ENCODE measurements at places on chromosomes 16 and 17. TPM values are rescaled to one million over a fixed set of nuclear protein-coding genes. Genes with fewer than 3 reads are reported as not detected.

Gene ATP2A1
- 0.38 TPM for total RNA-seq

Gene CCT6B
- 1.5 TPM for total RNA-seq

Gene SRSF1
- total RNA-seq = 159 TPM

Gene NXPH3
- total RNA-seq = 4.5 TPM

Gene CA10
- total RNA-seq = not detected

Gene NPIPA8
- 0.80 TPM for total RNA-seq

Gene MYO15A
- 3.3 TPM for total RNA-seq

Gene KIF2B
- not detected for total RNA-seq

Gene DHX38
- total RNA-seq = 52.5 TPM

Gene PTX4
- not detected for total RNA-seq

Gene OR2C1
- not detected for total RNA-seq

Gene DNASE1
- 14.3 TPM for total RNA-seq

Gene STAT5B
- 67.9 TPM for total RNA-seq

Gene DNAJA3
- total RNA-seq = 34.6 TPM

Gene MCRIP2
- total RNA-seq = 47.7 TPM

Gene C17orf78
- total RNA-seq = not detected

Gene DNAH9
- 22.3 TPM for total RNA-seq

Gene NPIPA5
- total RNA-seq = 12.3 TPM

Measured in lower lobe of right lung (tissue), 2 donors.